ENCODE measurements at places on chromosomes 4 and X. TPM values are rescaled to one million over a fixed set of nuclear protein-coding genes. Genes with fewer than 3 reads are reported as not detected.

The PWWP3B gene
- polyA plus RNA-seq: 3.7 TPM

The SLBP gene
- 58.1 TPM for polyA plus RNA-seq

The SLC25A53 gene
- polyA plus RNA-seq: 17.2 TPM

The PPARGC1A gene
- polyA plus RNA-seq: 5.3 TPM

The ADH1C gene
- polyA plus RNA-seq: 23.3 TPM

The POLN gene
- 5.2 TPM for polyA plus RNA-seq

The TMEM154 gene
- 2.5 TPM for polyA plus RNA-seq

The DUX4 gene
- polyA plus RNA-seq: 0.43 TPM

The TMEM156 gene
- 0.71 TPM for polyA plus RNA-seq

The UCHL1 gene
- polyA plus RNA-seq: 12.3 TPM

The TEX13B gene
- polyA plus RNA-seq: not detected

The NAT8L gene
- 3.4 TPM for polyA plus RNA-seq
